ENCODE measurements at places on chromosomes 1 and 21. TPM values are rescaled to one million over a fixed set of nuclear protein-coding genes. Genes with fewer than 3 reads are reported as not detected.

SPRR4 gene
- not detected for total RNA-seq

MANEAL gene
- 26.5 TPM for total RNA-seq

IL23R gene
- total RNA-seq: not detected

WNT3A gene
- total RNA-seq: 0.05 TPM

KRTAP6-2 gene
- total RNA-seq: not detected

Data from A549 treated with dexamethasone at 1 μM for 4 hours (cell line).